ENCODE measurements at places on chromosomes 5 and 9.

DNA sequence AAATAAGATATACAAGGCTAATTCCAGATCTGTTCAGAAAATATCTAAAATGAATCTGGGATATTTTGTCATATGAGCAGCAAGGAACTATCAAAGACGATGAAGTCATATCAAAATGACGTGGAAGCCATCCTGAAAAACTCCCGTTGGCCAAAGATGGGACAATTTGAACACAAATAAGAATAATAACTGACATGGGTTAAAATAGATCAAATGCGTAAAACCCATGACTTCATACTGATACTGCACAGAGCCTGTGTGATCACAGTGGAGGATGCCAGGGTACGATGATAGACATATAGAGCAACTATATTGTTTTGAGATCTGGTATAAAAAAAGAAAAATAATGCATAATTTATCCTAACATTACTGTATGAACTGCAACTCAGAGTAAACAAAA lies 51.0 kb upstream of the PIP5K1B start:
- H3K4me3 ChIP-seq: no peak overlapping the region
- no peak overlapping the region for H3K27ac ChIP-seq
- DNase-seq: no peak
- H3K36me3 ChIP-seq: no peaks in the 10 kb centered on the region
- H3K27me3 ChIP-seq: no peaks in the 10 kb centered on the region

DNA sequence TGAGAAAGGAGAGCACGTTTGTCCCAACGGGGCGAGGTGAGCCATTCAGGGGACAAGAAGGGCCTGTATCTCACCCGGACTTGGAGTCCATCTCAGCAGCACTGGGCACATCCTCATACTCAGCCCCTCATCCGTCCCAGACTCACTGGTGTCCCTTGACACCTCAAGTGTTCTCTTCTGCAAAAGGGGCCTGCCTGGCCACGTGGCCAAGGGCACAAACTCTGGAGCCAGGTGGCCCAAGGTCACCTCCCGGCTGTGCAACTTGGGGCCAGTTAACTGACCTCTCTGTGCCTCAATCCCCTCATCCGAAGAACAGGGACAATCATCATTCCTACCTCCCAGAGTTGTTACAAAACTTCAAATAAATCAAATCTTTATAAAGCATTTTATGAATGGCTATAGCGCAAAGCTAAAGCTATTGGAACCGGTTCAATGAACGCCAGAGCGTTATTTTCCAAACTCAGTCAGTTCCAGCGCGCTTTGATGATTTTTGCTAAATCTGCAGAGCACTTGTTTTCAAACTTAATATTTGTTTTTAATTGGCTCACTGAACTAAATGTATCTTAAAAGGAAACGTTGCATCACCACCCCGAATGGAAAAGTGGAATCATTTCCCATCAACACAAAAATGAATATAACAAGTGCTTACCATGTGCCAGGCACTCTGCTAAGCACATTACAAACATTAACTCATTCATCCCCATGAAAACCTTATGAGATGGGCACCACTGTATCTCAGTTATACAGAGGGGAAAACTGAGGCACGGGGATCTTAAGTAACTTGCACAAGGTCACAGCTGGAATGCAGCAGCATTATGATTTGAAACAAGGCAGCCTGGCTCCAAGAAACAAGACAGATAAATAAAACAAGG lies 49.3 kb downstream of the DUSP1 start:
- no peak overlapping the region for H3K4me3 ChIP-seq
- H3K4me1 ChIP-seq: peaks cover 4% of the 10 kb centered on the region
- H3K36me3 ChIP-seq: no peaks in the 10 kb centered on the region
- DNase-seq: no peak
- peaks cover 4% of the 10 kb centered on the region for H3K27me3 ChIP-seq

DNA sequence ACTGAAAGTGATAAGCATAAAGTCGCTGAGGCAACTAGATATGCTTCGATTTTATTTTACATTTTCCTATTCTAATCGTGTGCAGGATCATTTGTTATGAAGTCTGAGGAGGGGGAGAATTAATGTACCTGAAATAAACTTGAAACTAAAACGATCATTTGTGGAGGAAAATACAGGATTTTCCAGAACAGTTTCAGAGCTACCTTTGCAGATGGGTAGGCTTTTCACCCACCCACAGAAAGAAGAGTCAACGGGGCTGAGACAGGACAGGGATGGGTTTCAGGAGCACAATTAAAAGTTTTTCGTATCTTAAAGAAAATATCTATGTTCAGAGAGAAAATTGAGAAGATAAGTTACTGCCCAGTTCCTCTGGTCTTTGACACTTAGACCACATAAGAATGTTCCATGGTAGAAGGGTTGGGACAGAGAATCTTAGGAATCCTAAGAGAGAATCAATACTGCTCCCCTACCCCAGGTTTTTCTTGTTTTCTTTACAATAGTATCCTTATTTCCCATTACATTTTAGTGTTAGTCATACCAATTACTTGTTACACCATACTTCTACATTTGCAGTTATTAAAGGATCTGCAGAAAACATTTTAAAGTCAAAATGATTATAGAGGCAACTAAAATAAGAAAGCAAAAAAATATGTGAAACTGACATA lies 211.4 kb downstream of the DEPDC1B start:
- H3K27me3 ChIP-seq: no peaks in the 10 kb centered on the region
- H3K4me1 ChIP-seq: peaks cover 6% of the 10 kb centered on the region
- no peak for DNase-seq
- H3K27ac ChIP-seq: no peak overlapping the region
- H3K4me3 ChIP-seq: no peak overlapping the region

DNA sequence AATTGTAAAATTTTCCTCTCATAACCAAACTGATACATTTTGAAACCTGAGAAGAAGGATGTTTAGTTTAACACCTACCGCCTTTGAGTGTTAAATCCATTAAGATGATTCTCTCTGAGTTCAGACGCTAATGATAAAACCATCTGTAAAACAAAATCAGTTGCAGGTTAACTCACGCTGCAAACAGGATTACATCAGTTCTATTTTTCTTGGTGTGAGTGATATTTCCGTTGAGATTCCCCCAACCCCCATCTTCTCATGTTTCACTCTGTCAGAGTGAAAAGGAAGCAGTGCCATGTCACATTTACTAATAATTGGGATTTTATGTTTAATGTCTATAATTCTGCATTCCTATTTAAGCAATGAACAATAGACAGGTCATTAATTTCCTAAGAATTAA lies 146.5 kb downstream of the FANCC start:
- no peak for DNase-seq
- no peaks in the 10 kb centered on the region for H3K27me3 ChIP-seq
- no peaks in the 10 kb centered on the region for H3K4me1 ChIP-seq
- H3K36me3 ChIP-seq: peaks cover 18% of the 10 kb centered on the region
- H3K4me3 ChIP-seq: no peak overlapping the region
- H3K27ac ChIP-seq: no peak overlapping the region

DNA sequence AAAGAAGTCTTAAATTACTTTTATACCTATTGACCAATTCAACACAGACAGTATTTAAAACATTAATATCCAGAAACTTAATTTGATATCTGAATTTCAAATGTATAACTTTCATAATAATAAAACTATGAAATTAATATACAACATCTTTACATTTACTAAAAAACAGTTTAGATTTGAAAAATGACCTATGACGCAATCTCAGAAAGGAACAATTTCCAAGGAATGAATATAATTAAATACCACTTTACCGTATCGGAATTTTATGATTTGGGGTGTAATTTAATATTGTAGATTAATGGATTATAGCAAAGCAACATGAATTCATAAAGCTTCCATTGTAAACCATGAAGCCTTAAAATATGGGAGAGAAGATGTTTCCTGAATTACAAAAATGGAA lies 321.5 kb upstream of the TRPM3 start:
- H3K27me3 ChIP-seq: peaks cover 11% of the 10 kb centered on the region
- H3K36me3 ChIP-seq: no peaks in the 10 kb centered on the region
- H3K4me3 ChIP-seq: no peak overlapping the region
- no peak for DNase-seq

- no peak overlapping the region for H3K27ac ChIP-seq
- H3K4me1 ChIP-seq: no peaks in the 10 kb centered on the region
- H3K36me3 ChIP-seq: peaks cover 20% of the 10 kb centered on the region
- H3K27me3 ChIP-seq: no peaks in the 10 kb centered on the region
These were observed 56.5 kb downstream of the AMBP start for GRCh38 chr9:114021578-114021977.

- DNase-seq: no peak
- no peak overlapping the region for H3K4me3 ChIP-seq
- H3K4me1 ChIP-seq: no peaks in the 10 kb centered on the region
- H3K27me3 ChIP-seq: no peaks in the 10 kb centered on the region
- no peaks in the 10 kb centered on the region for H3K36me3 ChIP-seq
- no peak overlapping the region for H3K27ac ChIP-seq
These were observed 793.1 kb downstream of the CDH9 start for GRCh38 chr5:26245321-26245720.
